ENCODE measurements at places on chromosomes 13 and 19.

DNA sequence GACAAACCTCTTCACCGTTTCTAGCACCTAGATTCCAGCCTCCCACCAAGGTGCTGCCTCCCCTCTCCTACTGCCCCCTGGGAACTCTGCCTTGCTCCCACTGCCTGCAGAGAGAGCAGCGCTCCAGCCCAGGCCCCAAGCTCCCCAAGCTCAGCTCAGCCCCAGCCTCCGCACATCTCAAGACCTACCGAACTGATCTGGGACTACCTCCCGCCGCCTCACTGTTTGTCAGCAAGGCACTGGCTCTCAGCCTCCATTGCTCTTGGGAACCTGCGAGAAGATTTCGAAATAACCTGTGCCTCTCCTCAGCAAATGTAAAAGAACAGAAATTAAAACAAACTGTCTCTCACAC is 92.4 kb upstream of the GPR183 start:
- peak overlapping the region; percentile 26 for H3K4me3 ChIP-seq
- peak overlapping the region; percentile 77 for H3K27ac ChIP-seq
- H3K27me3 ChIP-seq = peaks cover 9% of the 10 kb centered on the region
- DNase-seq = no peak

- H3K4me1 ChIP-seq = peaks cover 37% of the 10 kb centered on the region
- DNase-seq = no peak
- peaks cover 9% of the 10 kb centered on the region for H3K36me3 ChIP-seq
- no peak overlapping the region for H3K27ac ChIP-seq
- no peak overlapping the region for H3K4me3 ChIP-seq
Observed at GRCh38 chr19:18438331-18439024, 545 bp upstream of the ISYNA1 start.

DNA sequence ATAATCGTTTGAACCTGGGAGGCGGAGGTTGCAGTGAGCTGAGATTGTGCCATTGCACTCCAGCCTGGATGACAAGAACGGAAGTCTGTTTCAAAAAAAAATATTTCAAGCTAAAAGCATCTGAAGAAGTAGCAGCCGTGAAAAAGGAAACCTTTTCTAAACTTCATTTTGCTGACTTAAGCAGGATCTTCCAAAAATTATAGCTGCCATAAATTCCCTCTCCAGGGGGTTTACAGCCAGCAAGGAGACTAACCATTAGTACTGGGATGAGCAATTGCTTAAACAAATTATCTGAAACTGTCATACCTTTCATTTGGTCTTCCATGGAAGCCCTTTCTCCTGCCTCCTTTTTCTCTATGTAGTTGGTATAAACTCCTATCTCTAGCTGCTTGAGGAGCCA is 69.9 kb upstream of the TSC22D1 start:
- H3K4me3 ChIP-seq = no peak overlapping the region
- H3K36me3 ChIP-seq = no peaks in the 10 kb centered on the region
- H3K27ac ChIP-seq = no peak overlapping the region
- H3K4me1 ChIP-seq = peaks cover 6% of the 10 kb centered on the region

DNA sequence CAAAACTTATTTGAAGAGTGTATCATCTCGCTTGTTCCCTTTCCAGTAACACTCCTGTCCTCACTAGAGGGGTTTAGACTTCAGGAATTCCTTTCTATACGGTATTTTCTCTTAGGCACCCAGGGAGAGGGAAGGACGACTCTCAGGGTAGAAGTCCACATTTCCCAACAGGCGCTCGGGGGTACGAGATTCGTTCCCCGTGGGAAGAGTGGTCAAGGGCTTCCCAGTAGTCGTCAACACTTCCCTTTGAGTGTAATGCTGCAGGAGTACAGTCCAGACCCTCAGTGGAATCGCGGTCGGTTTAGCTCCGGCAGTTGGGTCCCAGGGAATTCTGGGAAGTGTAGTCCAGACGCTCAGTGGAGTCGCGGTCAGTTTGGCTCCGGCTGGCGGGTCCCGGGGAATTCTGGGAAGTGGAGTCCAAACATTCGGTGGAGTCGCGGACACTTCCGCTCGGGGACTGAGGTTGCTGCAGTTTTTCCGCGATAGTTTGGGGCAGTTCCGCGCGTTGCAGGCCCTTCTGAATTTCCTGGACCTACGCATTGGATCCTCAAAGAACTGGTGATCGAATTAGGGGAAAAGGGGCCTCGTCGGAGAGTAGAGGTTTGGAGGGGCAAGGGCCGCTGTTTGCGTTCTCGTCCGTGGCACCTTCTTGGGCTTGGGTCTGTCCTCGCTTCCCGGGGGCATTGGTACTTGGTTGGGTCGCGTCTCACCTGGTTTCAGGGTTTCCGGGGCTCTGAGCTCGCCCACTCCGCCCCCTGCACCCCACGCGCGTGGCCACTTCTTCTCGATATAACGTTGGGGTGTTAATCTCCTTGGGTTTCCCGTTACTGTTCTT is at the start of gene ZNF224:
TSS of gene ZNF224 (plus strand) at position 431 of the 835 bp plus-strand sequence. CDS start 3,513 bp downstream, outside the sequence.
- no peaks in the 10 kb centered on the region for H3K27me3 ChIP-seq
- peak; percentile 90 for DNase-seq
- H3K36me3 ChIP-seq = peaks cover 18% of the 10 kb centered on the region
- peak within 1 kb of the TSS; percentile 88 for H3K27ac ChIP-seq
- peaks cover 16% of the 10 kb centered on the region for H3K4me1 ChIP-seq
- peak within 1 kb of the TSS; percentile 98 for H3K4me3 ChIP-seq

- no peak for DNase-seq
- no peak overlapping the region for H3K4me3 ChIP-seq
- H3K27ac ChIP-seq = no peak overlapping the region
- H3K4me1 ChIP-seq = no peaks in the 10 kb centered on the region
Observed at GRCh38 chr19:45202637-45203036, 24.1 kb downstream of the BLOC1S3 start.

DNA sequence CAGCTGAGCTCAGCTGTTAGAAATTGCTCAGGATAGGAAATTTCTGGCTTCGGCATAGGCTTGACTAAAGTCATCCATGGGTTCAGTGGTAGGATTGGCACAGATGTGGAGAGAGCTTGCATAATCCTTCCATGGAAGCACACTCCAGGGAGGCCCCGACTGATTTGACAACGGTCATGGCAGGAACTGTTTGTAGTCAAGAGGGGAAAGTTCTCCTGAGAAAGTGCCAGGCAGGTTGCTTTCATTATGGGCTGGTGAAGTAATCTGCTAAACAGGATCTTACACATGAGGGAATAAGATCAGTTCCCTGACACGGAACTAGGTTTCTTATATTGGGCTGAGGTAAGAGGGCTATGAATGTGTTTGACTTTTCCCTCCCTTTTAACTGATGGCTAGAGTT is 120.1 kb downstream of the RGCC start:
- H3K27ac ChIP-seq = no peak overlapping the region
- H3K36me3 ChIP-seq = no peaks in the 10 kb centered on the region
- H3K4me1 ChIP-seq = no peaks in the 10 kb centered on the region
- H3K4me3 ChIP-seq = no peak overlapping the region
- no peaks in the 10 kb centered on the region for H3K27me3 ChIP-seq

DNA sequence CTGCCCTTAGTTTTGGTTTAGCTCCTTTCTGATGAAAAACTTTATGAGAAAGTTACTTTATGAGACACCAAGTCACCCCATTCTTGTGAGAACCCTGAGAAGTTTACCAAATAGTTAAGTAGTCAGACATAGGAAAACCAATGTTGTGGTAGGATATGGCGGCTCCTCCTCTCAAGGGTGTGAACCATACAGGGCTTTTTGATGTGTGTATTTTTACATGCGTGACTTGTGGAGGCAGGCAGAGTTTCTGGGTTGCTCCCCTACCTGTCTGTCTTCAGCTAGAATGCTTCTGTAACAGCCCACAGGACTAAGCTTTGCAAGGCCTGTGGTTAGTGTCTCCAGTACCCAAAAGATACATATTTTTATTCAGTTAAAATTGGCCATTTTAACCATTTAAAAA is 18.3 kb downstream of the UBAC2 start:
- peaks cover 79% of the 10 kb centered on the region for H3K4me1 ChIP-seq
- no peaks in the 10 kb centered on the region for H3K27me3 ChIP-seq
- peak overlapping the region; percentile 90 for H3K4me3 ChIP-seq
- peak; percentile 73 for DNase-seq

DNA sequence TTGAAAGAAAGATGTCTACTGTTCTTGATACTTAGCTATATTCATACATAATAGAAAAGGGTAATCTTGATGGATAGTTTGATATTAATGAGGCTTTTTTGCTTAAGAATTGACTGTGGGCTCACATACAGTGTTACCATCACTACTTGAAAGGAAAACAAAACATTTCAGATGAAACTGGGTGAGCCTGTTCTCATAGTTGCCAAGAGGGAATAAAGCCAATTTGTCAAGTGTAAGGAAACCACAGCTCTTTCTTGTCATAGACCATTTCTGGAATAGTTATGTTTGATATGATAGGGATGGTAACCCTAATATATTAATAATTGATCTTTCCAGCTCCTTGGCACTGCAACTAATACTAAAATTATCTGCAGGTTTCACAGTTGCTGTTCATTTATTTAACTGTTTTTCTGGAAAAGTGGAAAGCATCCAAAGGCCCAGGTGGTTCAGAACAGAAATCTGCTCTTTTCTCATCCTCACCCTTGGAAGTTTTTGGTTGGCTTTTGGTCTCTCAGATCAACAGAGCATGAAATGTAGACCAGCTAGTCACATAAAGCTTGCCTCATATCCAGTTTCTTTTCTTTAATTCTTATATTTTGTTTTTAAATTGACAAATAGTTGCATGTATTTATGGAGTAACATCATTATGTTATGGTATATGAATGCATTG is 43.2 kb downstream of the ARHGEF7 start:
- DNase-seq = no peak
- no peaks in the 10 kb centered on the region for H3K27me3 ChIP-seq
- peaks cover 11% of the 10 kb centered on the region for H3K36me3 ChIP-seq
- no peak overlapping the region for H3K27ac ChIP-seq
- H3K4me1 ChIP-seq = peaks cover 31% of the 10 kb centered on the region

DNA sequence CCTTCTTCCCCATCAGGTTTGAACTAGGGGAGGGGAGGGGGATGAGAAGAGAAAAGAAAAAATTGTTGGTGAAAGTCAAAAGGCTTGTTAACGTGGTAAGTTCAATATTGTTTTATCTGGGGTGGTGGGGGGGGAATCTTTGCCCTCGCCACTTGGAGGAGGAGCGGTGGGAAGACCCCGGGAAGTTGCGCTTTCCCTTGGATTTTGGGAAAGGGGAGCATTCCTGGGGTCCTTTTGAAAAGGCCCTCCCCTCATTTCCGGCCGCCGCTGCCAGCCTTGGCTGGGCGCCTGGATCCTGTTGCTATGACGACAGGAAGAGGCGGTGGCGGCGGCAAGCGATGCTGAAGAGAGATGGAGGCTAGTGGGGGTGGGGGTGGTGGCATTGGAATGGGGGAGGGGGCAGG is 4.6 kb upstream of the CACNG8 start:
- no peak overlapping the region for H3K27ac ChIP-seq
- no peak overlapping the region for H3K4me3 ChIP-seq
- no peak for DNase-seq
- no peaks in the 10 kb centered on the region for H3K36me3 ChIP-seq
- H3K27me3 ChIP-seq = peaks cover 69% of the 10 kb centered on the region

GRCh38 chr13:42333613-42334328 is 61.8 kb downstream of the AKAP11 start:
- no peak overlapping the region for H3K4me3 ChIP-seq
- peaks cover 16% of the 10 kb centered on the region for H3K4me1 ChIP-seq
- H3K36me3 ChIP-seq = no peaks in the 10 kb centered on the region
- no peak overlapping the region for H3K27ac ChIP-seq
- DNase-seq = no peak

GRCh38 chr13:80101040-80101439 is 239.9 kb downstream of the SPRY2 start:
- no peak overlapping the region for H3K4me3 ChIP-seq
- no peak overlapping the region for H3K27ac ChIP-seq
- H3K27me3 ChIP-seq = no peaks in the 10 kb centered on the region
- no peak for DNase-seq

GRCh38 chr13:59497621-59498247 is 666.0 kb downstream of the DIAPH3 start:
- DNase-seq = no peak
- H3K27me3 ChIP-seq = no peaks in the 10 kb centered on the region
- no peaks in the 10 kb centered on the region for H3K4me1 ChIP-seq
- no peak overlapping the region for H3K27ac ChIP-seq
- no peaks in the 10 kb centered on the region for H3K36me3 ChIP-seq

DNA sequence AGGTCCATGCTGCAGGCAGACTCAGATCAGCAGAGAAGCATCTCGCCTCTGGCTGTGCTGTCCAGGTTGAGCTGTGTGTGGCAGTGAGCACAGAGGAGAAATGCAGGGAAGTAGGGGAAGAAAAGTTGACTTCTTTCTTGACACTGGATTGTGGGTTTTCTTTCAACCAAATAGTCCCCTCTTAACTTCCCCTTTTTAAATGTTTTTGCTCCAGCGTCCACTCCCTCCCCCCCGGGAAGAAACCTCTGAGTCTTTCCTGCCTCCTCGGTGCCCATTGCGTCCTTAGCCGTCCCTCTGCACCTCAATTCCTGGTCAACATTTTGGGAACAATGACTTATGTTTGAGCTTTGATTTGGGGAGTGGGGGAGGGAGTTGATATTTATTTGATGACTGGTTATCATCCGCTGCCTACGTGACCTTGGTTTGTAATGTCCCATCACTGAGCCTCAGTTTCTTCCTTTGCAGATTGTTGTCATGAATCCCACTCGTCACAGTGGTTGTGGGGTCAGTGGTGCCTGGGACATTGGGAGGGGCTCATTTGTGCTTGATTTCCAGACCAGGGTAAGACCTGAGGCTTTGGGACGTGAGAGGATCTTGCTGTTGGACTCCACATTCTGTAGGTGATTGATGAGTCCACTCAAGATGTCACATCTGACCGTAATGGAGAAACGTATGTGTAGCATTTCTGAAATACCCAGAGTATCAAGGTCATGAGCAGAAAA is at the start of gene LILRB2:
TSS of gene LILRB2 (minus strand) at position 104 of the 722 bp plus-strand sequence. CDS start 614 bp downstream, outside the sequence.
- peak within 1 kb of the TSS; percentile 36 for H3K4me3 ChIP-seq
- no peaks in the 10 kb centered on the region for H3K36me3 ChIP-seq
- H3K27ac ChIP-seq = peak within 1 kb of the TSS; percentile 23
- no peak for DNase-seq

- no peaks in the 10 kb centered on the region for H3K36me3 ChIP-seq
- H3K4me1 ChIP-seq = no peaks in the 10 kb centered on the region
- no peak overlapping the region for H3K27ac ChIP-seq
- H3K27me3 ChIP-seq = no peaks in the 10 kb centered on the region
- no peak for DNase-seq
Observed at GRCh38 chr13:36207672-36208071, 6.7 kb downstream of the SOHLH2 start.

DNA sequence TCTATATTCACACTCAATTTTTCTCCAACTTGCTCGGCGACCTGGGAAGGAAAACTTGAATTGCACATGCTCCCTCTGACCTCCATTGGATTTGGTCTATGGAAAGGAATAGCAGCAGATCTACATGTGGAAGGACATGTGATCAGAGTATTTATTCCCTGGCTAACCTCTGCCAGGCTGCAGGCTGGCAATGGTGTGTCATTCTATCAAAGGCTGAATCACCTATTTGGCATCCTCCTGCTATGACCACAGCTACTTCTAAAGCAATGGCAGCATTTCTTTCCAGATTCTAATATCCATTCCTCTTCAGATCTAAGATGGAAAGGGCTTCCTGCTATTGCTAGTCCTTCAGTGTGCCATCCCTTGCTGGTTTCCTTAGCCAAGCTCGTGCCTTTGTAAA is 144.3 kb upstream of the FREM2 start:
- H3K36me3 ChIP-seq = no peaks in the 10 kb centered on the region
- H3K27ac ChIP-seq = no peak overlapping the region
- H3K27me3 ChIP-seq = no peaks in the 10 kb centered on the region
- H3K4me1 ChIP-seq = no peaks in the 10 kb centered on the region
